ENCODE measurements at places on chromosomes 5 and 9. TPM values are rescaled to one million over a fixed set of nuclear protein-coding genes. Genes with fewer than 3 reads are reported as not detected.
A peak's percentile ranks its signal among the peaks of the same experiment; 100 is the strongest.

PFN3 gene
- polyA plus RNA-seq = not detected

CDH9 gene
- not detected for polyA plus RNA-seq

GRCh38 chr5:34959323-34959722 lies 30.0 kb downstream of the DNAJC21 start:
- DNase-seq = no peak

DNA sequence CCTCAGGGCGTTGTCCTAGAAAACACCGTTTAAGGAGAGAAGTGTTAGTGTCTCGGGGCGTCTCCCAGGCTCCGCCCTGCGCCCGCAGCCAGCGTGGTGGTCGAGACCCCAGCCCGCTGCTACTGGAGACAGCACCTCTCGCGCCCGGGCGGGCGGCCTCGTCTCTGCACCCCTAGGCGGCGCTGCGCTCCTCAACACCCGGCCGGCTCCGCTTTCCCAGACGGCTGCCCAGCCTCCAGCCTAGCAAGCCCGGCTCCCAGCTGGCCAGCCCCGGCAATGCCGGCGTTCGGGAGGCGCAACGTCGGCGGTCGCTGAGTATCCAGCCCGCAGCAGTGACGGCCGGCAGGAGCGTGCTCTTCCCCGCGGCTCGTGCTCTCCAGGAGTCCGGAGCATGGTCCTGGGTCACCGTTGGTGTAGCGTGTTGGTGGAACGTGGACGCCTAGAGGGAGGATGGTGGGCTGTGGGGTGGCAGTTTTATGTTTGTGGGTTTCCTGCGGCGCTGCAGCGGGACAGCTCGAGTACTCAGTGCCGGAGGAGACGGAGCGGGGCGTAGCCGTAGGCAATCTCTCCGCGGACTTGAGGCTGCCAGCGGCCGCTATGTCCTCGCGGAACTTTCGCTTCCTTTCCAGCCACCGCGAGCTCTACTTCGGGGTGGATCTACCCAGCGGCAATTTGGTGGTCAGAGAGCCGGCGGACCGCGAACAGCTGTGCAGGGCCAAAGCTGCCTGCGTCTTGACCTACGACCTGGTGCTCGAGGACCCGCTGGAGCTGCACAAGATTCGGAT lies 536 bp downstream of the PCDHAC1 start:
- peak; percentile 64 for DNase-seq

GRCh38 chr5:59332236-59332973 lies 561.1 kb downstream of the PDE4D start:
- DNase-seq = no peak

DNA sequence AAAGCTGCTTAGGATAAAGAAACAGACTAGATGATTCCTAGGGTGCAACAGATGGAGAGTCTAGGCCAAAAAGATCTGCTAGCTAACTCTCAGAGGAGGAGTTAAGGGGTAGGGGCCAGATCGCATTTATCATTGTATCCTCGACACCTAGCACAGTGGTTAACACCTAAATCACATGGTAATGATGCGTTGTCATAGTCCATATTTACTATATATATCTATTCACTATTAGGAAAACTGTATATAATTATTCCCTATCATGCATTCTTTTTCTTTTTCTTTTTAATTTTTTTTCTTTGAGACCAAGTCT lies 92.8 kb upstream of the SLC44A1 start:
- DNase-seq = no peak

- DNase-seq = peak; percentile 89
Measured at GRCh38 chr9:14347406-14348122, 33.6 kb upstream of the NFIB start.

DNA sequence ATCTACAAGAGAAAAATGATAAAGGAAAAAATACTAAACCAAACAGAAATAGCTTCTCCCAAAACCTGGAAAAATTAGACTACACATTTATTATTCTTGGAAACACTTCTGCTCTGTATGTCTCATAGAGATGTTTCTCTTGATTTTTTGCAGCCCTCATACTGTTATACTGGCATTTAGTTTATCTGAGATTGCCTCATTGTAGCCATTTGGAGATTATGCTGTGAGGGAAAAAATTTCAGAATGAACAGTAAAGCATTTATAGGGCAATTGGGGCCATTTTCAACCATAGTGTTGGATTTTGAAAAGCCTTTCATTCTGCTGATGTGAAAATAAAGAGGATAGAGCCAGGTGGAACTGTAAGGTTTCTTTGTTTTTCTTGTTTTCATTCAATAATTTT lies 441.8 kb upstream of the RIOK2 start:
- no peak for DNase-seq

- DNase-seq = no peak
Measured at GRCh38 chr5:132049559-132049958, 10.9 kb upstream of the IL3 start.

GRCh38 chr9:109967651-109968642 lies 187.9 kb downstream of the PALM2AKAP2 start:
- DNase-seq = no peak

- no peak for DNase-seq
Measured at GRCh38 chr5:134122530-134122929, 8.0 kb downstream of the TCF7 start.

GRCh38 chr5:155728146-155728856 lies 598.7 kb upstream of the SGCD start:
- DNase-seq = peak; percentile 56

DNA sequence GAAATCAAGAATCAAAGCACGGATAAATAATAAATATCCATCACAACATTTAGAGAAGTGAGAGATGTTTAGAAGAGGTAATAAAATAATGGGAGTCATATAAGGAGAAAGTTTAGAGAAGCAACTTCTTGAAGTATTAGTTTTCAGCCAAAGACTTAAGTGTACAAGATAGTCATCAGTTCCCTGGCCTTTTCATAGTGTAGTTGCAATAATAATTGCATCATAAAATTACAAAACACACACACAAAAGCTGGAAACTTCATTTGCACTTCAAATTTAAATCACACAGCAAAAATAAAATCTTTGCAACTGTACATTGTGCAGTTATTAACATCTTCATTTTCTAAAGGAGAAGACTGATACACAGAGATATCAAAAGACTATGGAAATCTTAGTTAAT lies 319.1 kb upstream of the RGMB start:
- no peak for DNase-seq

GRCh38 chr9:98185611-98186171 lies 6.7 kb downstream of the CORO2A start:
- no peak for DNase-seq

GRCh38 chr5:142388696-142389095 lies 63.9 kb upstream of the SPRY4 start:
- no peak for DNase-seq
